Activated T-helper 1 cell treated with Interleukin-2 at 50 U/mL for 16 hours (primary cell): ENCODE measurements at places on chromosomes 6 and 20.

DNA sequence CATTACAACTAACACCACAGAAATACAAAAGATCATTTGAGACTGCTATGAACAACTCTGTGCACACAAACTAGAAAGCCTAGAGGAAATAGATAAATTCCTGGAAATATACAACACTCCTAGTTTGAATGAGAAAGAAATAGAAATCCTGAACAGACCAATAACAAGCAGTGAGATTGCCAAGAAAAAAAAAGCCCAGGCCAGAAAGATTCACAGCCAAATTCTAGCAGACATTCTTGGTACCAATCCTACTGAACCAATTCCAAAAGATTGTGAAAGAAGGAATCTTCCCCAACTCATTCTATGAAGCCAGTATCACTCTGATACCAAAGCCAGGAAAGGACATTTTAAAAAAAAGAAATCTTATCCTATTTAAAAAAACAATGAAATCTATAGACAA lies 7.0 kb upstream of the CDK19 start:
- no peak for DNase-seq

GRCh38 chr6:95248499-95248898 lies 328.8 kb upstream of the MANEA start:
- DNase-seq: no peak

- DNase-seq: no peak
Observed at GRCh38 chr20:29301624-29302259, 1955.7 kb upstream of the DEFB115 start.

DNA sequence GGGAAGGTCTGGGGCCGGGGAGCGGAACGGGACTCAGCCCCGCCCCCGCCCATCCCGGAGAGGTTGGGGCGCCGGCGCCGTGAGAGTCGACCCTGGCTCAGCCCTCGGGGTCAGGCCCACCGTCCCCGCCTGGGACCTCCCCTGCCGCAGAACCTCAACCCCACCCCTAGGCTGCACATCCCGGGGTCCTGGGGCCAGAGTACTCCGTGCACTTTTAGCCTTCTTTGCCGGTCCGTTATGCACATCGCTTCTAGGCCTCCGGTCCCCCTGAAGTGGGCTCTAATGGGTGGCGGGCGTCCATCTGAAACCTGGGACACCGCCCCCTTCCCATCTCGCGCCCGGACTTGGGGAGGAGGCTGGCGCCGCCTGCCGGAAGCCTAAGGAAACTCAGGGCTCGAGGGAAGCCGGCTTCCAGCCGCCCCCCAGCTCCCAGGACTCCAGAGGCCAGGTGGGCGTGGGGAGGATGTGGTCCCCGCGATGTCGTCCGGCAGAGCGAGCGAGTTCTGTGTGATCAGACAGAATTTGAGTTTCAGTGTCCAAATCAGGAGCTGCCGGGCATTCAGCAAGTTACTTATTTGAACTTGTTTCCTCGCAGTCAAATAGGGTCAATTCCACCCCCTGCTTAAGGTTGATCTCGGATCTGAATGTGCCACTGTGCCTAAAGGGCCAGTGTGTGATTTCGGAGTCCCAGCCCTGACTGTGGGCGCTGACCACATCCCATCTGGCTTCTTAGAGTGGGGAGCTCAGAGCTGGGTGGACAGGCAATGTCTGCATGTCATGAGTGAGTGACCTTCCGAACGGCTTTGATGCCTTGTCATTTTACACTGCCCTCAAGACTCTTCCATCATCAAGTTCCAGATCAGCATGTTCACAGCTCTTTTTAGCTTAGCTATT lies 47.6 kb downstream of the CPXM1 start:
- peak; percentile 27 for DNase-seq

- DNase-seq: no peak
Observed at GRCh38 chr6:39561536-39562266, 163.5 kb downstream of the KIF6 start.

DNA sequence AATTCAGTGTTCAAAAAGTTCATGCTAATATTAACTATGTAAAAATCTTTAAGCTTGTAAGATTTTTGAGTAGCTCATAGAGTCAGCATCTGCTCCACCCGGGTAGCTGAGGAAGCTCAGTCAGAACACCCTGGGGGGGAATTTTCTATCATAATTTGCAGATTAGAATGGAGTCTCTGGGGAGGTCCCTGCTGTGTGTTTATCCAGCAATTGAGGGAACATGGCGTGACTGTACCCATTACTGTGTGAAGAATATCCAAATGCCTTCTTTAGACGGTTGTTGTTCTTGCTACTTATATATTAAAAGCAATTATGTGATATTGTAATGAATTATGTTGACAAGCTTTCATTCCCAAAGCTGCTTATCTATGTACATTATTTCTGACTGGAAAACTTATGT lies 64.8 kb downstream of the AIG1 start:
- DNase-seq: no peak

DNA sequence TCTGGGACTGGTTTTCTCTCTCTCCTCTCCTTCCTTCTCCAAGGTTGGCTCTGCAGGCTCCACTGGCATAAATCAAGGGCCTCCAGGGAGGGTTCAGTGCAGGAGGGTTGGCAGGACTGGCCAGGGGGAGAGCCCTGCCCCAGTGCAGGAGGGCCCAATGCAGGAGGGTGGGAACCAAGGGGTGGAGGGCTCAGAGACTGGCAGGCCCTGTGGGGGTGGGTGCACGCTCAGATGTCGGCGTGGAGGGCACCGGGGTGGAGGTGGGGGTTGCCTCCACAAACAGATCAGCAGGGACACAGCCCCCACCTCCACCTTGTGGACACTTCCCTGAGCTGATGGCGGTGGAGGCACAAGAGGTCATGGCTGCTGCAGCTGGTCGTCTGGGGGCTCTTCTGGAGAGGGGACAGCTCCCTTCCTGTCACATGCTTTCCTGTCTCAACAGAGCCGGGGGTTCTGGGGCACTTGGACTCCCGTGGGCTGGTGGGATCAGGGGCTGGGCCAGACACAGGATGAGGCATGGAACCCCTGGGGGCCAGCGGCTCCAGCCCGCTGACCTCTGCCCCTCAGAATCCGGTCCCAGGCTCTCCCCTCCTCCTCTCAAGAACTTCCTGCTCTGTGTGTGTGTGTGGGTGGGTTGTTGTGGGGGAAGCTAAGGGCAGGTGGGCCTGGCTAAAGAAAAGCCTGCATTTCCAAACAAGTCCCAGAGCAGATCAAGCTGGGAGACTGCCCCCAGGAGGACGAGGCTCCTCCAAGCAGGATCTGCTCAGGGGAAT lies 2.7 kb upstream of the ABHD16B start:
- DNase-seq: no peak

DNA sequence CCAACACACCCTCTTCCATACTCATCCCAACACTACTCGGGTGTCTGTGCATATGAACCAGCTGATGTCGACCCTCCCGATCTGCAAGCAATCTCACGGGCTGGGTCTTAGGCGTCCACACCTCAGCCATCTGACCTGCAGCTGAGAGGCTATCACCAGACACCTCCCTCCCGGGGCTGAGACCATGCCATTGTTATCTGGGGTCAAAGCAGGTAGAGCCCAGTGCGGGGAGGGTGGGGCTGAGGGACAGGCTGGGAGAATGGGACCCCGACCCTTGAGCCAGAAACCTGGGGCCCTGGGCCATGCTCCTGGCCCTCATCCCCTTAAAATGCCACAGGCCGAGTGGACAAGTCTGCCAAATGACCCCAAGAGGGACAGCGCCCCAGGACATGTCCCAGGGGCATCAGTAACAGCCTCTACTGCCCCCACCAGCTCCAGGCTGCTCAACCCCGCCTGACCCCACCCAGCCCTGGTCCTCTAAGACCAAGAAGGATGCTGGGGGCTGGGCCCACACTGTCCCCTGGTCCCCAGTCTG lies 146.7 kb upstream of the CST7 start:
- no peak for DNase-seq

- DNase-seq: no peak
Observed at GRCh38 chr6:17431581-17431980, 38.2 kb downstream of the CAP2 start.

DNA sequence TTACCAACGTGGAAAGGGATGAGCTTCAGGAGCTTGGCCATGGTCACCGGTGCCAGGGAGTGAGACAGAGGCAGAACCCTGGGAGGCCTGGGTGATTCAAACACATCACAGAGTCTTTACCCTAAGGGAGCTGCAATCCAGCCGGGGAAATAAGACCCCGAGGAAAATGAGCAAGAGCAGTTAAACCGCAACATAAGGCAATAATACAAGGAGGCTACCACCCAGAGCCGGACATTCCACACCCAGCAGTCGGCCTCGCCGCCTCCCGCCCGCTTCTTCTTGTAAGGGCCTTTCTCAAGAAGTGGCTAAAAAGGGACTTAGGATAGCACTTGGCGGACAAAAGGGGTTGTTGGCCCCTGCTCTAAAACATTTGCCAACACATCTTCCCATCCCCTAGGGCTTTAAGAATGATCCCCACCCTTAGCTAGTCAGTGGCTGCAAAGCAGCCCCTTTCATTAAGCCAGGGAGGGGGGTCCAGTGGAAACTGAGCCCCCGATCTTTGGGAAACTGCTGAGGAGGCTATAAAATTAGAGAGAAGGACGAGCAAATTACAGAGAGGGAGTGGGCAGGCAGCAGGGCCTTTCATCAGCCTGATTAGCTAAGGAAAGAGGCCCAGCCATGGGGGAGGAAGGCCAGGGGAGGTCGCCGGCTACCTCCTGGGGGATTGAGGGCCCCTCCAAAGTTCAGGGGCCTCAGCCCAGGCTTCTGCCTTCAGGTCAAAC lies 34.3 kb downstream of the SNX5 start:
- DNase-seq: no peak

DNA sequence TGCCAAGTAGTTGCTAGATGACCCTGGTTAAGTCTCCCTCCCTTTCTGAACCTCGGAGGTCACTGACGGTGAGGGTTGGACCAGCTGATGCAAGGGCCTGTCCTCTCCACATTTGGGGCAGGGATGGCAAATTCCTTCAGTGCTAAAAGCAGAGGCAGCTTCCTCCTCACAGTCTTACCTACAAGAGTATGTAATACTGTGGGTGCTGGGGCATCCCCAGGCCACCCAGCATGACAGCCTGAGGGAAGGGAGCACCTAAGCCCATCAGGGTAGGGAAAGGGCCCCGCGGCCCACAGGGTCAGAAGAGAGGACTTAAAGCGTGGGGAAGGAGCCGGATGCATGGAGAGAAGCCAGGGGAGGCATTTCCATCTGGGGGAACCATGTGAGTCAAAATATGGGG lies 38.0 kb downstream of the TGM3 start:
- DNase-seq: no peak

GRCh38 chr6:37578104-37578503 lies 78.4 kb upstream of the CCDC167 start:
- DNase-seq: no peak

DNA sequence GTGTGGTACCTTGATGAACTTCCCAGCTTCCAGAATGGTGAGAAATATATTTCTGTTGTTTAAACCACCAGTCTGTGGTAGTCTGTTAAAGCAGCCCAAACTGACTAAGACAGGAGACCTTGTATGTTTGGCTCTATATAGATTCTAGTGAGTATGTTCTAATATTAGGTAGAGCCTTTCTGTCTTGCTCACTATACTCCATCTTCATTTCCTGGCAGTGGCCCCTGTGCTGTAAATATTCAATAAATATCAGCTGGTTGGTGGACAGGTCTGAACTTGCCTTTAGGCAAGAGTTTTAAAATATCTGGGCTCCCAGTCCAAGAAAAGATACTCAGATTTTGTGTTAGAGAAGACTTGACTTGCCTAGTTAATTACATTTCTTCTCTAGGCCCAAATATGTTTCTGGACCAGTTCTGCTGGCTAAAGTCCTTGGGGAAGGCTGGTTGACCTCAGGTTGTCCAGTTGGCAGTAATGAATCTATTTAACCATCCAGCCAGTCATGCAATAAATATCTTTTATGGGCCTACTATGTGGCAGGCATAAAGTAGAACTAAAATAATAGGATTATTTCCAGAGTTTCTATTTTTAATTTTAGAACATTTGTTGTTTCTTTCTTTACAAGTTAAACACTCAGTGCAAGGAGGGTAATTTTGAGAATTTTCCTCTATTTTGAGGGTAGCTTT lies 22.3 kb downstream of the PPP1R14C start:
- DNase-seq: no peak

DNA sequence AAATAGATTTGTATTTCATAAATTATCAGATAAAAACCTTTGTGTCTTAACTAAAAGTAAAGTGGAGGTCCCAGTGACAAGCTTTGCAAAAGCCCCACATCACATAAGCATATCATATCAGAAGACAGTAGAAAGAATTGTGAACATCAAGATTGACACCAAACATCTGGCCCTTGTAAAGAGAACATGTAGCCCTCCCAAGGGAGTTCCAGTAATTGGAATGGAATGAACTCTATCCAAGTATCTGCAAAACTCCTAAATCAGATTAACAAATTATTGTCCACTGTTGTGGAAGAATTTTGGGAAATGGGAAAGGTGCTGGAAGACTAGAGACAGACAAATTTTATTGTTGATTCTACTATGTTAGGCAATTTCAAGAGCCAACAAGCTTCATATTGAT lies 268.8 kb downstream of the KCNQ5 start:
- no peak for DNase-seq

- DNase-seq: no peak
Observed at GRCh38 chr6:39056681-39057080, 8.1 kb downstream of the GLP1R start.

DNA sequence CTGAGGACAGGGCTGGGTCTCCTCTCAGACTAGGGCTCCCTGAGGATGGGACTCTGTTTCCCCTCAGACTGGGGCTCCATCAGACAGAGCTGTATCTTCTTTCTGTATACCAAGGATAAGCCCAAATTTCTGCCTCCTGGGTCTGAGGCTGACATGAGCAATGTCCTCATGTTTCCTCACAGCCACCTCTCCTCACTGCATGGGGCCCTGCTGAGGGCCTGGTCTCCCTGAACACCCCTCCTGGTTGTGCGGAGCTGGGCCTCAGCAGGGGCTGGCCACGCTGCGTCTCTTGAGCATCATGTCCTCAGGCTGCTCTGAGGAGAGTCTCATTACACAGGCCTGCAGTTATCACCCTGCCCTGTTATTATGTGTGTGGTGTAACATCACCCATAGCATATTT lies 144.6 kb downstream of the LRFN2 start:
- no peak for DNase-seq

DNA sequence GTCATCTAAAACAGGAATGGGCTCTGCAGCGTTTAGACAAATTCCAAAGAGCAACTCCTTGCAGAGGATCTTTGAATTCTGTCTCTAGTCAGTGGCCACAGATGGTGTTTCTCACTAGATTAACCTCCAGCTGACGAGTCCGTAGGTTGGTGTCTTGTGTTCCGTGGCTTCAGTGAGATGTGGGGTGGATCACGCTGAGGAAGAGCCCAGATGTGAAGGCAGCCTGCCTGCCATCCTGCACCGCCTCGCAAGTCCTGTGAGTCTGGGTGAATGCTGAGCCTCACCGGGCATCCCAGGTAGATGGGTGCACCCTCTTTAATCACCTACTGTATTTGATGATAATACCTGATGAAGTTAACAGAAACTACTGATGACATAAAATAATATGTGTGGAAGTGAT lies 70.4 kb downstream of the THBS2 start:
- DNase-seq: no peak

DNA sequence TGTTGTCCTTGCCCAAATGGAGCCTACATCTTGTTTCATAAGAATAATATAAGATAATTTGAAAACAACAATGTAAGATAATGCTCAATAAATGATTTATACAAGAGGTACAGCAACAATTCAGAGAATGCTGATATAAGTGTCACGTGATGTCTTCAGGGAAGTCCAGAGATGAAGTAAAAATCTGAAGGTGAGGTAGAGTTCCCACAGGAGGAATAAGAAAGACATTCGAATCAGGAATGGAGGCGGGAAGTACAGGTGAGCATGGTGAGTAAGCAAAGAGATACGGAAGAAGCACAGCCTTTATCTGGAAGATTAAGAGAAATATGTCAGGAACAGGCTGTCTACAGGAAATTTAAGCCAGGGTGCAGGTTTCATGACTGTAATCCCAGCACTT lies 165.9 kb upstream of the MARCKS start:
- DNase-seq: no peak

GRCh38 chr20:29873946-29874345 lies 1383.5 kb upstream of the DEFB115 start:
- no peak for DNase-seq
